ENCODE measurements at places on chromosomes 6 and 20.

DNA sequence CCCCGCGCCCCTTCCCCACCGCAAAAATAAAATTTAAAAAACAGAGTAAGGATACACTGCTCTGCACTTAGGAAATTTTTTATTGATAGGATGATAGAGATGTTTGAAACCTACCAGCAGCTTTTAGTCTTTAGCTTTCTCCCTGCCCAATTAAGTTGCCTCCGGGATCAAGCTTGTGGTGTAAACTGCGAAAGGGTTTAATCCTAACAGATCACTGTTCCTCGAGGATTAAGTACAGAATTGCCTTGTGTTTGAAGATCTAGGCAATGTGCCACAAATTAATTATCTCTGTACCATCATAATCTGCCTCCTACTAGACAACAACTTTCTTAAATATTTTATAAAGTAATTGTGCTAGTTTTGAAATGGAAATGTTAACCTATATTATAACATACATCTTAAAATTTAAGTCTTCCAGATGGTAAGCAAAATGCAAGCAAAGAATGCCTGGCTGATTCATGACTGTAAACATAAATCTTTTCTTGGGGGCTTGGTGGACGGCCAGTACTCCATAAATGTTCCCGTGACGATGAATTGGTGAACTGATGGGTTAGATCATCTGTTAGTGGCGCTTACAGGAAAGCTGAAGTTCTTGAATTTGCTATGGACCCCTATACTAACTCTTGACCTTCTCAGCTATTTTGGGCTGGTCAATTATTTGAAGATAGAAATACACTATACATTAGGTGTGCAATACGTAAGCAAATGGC, 58.0 kb upstream of the ARHGAP18 start:
- no peak for DNase-seq

GRCh38 chr6:13687917-13688351, 23.7 kb downstream of the RANBP9 start:
- DNase-seq = peak; percentile 35

- DNase-seq = no peak
Measured at GRCh38 chr20:62644044-62644795, 1.9 kb downstream of the SLCO4A1 start.

GRCh38 chr20:46810448-46811223, 84.0 kb upstream of the EYA2 start:
- DNase-seq = no peak

DNA sequence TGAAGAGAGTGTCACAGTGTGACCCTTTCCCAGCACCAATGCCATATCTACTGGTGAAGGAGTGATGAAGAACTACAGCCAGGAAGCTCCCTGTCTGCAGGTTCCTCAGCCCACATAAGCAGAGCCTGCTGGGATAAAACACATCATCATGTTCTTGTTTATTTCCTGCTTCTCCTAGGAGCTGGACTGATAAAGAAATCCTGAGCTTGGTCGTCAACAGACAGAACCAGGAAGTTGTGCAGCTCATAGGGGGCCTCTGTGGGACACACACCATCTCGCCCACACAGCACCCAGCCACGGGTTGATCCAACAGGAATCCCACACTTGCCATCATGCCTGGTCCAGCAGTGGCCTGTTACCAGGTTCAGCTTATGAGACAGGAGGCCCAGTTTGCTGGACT, 2.8 kb upstream of the CSTL1 start:
- no peak for DNase-seq

- no peak for DNase-seq
Measured at GRCh38 chr20:34274694-34275093, 28.5 kb downstream of the AHCY start.

- DNase-seq = no peak
Measured at GRCh38 chr6:71088166-71088565, 131.3 kb upstream of the B3GAT2 start.

GRCh38 chr20:60070791-60071190, 112.6 kb downstream of the CDH26 start:
- DNase-seq = no peak

DNA sequence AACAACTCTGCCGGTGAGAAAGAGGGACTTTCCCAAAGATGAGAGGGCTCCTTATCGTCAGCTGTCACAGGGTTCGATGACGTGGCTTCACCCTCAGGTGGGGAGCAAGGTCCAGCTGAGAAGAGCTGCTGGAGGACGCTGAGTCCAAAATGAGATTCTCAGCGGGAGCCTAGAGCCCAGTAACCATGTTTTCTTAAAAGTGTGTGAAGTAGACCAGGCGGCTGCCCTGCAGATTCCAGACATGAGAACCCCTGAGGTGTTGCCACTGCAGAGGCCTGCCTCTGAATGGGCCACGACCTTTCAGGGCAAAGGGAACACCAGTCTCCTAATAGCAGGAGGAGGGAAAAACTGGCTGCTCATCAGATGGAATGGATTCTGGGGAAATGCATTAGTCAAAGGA, 375.1 kb downstream of the BTBD9 start:
- DNase-seq = no peak

- DNase-seq = no peak
Measured at GRCh38 chr6:89385846-89386245, 26.2 kb downstream of the RRAGD start.

DNA sequence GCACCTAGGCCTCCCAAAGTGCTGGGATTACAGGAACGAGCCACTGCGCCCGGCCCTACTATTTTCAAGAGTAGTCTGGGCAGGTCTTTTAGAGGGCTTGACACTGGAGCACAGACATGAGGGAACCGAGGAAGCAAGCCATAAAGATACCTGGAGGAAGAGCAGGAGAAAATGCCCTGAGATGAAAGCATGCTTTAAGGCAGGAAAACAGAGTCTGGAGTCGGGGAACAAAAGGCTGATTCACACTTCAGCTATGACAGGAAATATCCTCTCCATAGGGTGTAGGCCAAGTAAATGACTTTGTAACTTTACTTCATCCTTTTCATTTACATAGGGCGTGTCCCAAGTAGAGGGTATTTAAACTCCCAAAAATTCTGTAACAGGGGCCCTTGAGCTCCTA, 4.3 kb upstream of the SERINC3 start:
- no peak for DNase-seq

- DNase-seq = no peak
Measured at GRCh38 chr6:7979831-7980230, 69.2 kb upstream of the TXNDC5 start.

DNA sequence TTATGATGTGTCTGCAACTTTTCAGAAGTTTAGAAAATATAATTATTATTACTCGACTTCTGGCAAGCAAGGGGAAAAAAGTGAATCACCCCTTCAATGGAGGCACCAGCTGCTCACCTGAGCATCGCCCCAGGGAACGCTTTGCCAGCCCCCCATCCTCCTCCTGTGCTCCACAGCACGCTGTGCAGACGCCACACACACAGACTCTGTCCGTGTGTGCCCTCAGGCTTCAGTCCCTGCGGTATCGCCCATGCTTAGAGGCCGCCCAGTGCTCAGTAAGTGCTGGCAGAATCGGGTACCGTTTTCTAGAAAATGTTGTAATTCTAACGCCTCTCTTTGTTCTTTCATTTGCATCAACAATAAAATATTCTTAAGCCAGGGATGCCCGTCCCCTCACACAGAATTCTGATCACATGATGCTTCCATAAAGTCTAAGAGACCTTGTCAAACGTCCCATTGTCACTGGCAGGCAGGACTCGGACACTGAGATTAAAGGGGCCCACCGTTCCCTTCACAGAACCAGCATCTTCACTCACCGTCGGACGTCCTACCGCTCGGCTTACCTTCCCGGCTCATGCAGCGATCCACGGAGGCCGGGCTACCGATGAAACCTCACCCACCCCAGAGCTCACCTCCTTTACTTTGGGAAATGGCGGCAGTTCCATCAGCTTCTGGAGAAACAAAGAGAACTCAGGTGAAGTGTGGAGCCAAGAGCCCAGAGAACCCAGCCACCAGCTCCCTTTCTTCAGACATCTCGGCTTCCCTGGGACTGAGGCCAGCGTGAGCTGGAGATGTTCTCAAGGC, 105.5 kb downstream of the DLL1 start:
- DNase-seq = no peak

GRCh38 chr6:145352382-145353080, 382.8 kb downstream of the EPM2A start:
- DNase-seq = no peak

DNA sequence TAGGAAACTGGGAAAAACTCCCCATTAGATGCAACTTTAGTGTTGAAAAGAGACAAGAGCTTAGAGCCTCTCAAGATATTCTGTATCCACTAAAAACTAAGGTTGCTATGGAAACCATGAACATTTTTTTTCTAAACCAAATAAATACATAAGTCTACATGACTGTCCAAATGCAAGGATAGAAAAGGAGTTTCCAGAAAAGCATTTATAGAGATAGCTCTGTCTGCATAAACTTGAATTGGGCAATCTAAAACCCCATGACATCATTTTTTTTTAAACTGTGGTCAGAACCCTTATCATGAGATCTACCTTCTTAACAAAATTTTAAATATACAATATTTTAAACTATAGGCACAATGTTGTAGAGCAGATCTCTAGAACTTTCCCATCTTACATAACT, 36.4 kb upstream of the FAM83B start:
- DNase-seq = no peak

- no peak for DNase-seq
Measured at GRCh38 chr6:133903855-133904254, 14.9 kb downstream of the TCF21 start.

- no peak for DNase-seq
Measured at GRCh38 chr6:23704479-23705052, 421.4 kb upstream of the NRSN1 start.

- DNase-seq = peak; percentile 72
Measured at GRCh38 chr6:139161169-139161568, 26.3 kb downstream of the HECA start.

GRCh38 chr20:57653546-57653900, 33.3 kb upstream of the ZBP1 start:
- no peak for DNase-seq

- DNase-seq = no peak
Measured at GRCh38 chr20:37468886-37469285, 52.2 kb upstream of the NNAT start.

DNA sequence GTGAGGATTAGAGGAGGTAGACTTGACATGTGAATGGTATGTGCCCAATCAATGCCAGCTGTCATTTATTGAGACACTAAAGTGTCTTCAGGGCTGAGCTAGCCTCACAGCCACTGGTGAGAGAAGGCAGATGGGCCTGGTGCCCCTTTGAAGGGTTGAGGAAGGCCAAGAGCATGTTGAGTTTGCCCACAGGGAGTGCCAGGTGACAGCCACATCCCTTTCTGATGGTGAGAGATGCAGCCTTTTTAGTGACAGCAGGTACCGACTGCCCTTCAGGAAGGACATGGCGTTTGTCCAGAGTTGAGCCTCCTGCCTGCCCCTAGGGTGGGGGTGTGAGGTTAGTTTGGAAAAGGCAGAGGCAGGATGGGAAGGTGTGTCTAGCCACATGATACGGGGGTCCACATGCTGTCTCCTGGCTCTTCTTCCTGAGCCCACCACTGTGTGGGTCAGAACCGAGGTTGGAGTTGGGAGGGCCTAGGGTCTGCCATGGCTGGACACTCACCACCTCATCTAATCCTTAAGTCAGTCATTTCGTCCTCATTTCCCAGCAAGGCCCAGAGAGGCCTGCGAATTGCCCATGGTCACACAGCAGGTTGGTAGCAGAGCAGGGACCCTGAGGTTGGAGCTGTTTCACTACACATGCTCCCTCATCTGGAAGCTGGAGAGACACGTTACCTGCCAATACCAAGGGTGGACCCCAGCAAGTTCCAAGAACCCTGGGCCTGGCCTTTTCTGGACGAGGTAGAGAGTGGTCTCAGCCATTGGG, 32.5 kb downstream of the SPDEF start:
- no peak for DNase-seq

DNA sequence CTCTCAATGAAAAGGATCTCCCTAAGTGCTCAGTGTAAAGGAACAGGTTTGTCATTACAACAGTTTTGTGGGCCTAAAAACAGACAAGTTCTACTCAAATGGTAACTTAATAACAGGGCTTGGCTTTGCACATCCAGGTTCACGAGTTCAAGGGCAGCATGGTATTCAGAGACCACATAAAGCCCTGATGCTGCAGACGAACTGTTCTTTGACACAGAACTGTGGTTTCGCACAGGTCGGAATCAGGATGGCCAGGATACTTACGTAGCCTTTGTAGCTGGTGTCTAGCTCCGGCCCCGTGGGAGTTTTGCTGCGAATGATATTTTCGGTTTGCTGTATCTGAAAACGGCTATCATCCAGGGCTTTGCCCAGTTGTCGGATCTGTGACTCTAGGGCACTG, 335.9 kb downstream of the ESR1 start:
- no peak for DNase-seq

DNA sequence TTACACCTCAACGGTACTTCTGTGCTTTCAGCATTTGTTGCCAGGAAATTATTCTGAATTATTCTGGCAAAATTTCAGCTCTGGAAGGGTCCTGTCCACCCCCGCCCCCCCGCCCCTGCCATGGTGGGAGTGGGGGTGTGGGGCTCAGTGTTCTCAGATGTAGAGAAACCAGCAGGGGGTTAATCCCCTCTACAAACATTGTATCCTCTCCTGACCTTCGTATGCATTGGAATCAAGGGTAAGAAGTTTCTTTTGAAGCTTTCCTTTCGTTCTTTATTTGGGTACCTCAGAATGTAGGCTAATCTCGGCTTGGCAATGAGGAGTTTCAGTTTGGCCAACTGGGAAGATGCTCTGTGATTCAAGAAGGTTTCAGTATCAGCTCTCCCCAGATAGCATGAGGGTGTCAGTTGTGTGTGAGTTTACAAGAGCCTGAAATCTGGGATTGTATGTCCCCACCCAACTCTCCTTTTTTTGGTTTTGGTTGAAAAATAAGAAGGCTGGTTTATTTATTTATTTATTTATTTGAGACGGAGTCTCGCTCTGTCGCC, 25.5 kb upstream of the OLIG3 start:
- DNase-seq = no peak

DNA sequence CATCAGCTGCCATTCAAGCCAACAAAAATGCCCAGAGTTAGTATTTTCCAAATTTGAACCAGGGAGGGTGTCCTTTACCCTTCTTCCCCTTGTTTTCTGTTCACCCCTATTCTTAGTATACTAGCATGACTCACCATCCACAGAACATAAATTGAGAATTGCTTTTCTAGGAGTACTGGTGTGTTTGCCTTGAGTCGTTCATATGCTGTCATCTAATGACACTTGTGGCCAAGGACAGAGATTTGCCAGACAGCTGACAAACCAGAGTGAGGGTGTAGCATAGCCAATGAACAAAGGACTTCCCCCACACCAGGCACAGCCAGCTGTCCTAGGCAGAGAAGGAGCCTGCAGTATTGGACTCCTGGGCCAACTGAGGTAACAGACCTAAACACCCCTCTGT, 62.2 kb downstream of the FILIP1 start:
- no peak for DNase-seq

GRCh38 chr6:133590196-133590595, 298.7 kb upstream of the TCF21 start:
- no peak for DNase-seq

- DNase-seq = no peak
Measured at GRCh38 chr6:106925948-106926347, 48.6 kb downstream of the CD24 start.

GRCh38 chr6:153437193-153437592, 306.1 kb upstream of the RGS17 start:
- DNase-seq = no peak

- DNase-seq = no peak
Measured at GRCh38 chr20:36051318-36052116, 83.1 kb downstream of the CNBD2 start.

Measured in hematopoietic multipotent progenitor cell (in vitro differentiated cells).